Neural progenitor cell (in vitro differentiated cells): ENCODE measurements at places on chromosomes 3 and 15.

DNA sequence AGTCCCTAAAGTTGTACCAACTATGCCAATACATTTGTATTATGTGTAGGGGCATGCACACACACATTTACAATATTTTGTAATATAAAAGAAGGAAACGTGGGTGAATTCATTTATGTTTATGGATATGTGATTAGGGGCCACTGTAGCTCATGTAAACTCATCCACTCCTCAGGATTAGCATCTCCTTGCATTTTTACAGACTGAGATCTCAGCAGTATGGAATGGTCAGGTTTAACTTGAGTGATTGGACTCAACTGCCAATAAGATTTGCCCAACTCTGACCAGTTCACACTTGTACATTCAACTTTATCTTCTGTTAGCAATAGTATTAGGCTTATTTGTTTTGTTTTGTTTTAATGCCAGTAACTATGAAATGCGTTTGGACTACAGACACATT lies 36.5 kb downstream of the PSMD6 start:
- no peak for DNase-seq

DNA sequence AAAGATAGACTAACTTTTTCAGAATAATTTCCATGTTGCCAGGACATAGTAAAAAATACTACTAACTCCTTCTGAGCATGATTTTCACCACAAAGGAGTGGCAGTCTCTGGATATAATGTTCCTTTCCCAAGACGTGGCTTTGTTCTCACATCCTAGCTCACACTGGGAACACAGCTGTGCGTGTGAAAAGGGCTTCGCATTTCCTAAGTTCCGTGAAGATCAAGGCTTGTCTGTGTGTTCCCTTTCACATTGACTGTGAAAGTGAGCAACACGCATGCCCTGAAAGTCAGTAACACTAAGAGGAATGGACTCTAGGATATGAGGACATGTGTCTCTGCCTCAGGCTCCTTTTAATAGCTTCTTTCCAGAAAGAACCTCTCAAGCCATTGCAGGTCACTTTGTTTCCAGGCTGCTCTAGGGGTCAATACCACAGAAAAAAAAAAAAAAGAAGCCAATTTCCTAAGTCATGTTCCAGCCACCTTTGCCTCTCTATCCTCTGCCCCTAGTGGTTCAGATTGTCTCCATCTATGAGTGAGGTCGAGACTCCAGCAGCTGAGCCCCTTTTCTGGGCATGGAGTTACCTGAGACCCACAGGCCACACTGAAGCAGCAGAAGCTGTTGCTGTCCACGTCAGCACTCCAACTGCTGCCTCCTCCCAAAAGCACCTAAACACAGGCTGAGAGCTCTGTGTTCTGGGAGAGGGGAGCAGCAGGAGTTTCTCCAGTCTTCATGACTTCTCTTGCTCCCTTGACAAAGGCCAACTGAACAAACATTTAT lies 355.9 kb downstream of the RSL24D1 start:
- DNase-seq = no peak

GRCh38 chr15:30001602-30002001 lies 81.2 kb upstream of the GOLGA8J start:
- DNase-seq = peak; percentile 8

GRCh38 chr3:197027896-197028727 lies 1.5 kb downstream of the MELTF start:
- DNase-seq = no peak

GRCh38 chr3:16252988-16253387 lies 11.8 kb downstream of the DPH3 start:
- no peak for DNase-seq

DNA sequence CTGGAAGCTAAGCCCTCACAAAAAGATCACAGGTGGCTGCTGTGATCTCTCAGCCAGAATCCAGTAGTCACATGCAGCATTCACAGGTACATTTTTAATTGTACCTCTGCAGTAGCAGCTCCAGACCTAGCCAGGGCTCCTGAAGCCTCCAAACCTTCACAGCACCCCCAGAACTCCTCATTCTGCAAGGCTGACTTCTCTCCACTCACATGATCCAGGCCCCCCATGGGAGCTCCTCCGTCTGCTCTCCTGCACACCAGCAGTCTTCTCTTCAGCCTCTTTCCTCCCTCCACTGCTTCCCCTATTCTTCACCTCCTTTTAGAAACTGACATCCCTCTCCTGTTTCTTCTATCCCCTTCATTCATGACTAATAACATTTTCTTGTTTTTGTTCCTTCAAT lies 13.2 kb upstream of the CPEB1 start:
- DNase-seq = no peak

DNA sequence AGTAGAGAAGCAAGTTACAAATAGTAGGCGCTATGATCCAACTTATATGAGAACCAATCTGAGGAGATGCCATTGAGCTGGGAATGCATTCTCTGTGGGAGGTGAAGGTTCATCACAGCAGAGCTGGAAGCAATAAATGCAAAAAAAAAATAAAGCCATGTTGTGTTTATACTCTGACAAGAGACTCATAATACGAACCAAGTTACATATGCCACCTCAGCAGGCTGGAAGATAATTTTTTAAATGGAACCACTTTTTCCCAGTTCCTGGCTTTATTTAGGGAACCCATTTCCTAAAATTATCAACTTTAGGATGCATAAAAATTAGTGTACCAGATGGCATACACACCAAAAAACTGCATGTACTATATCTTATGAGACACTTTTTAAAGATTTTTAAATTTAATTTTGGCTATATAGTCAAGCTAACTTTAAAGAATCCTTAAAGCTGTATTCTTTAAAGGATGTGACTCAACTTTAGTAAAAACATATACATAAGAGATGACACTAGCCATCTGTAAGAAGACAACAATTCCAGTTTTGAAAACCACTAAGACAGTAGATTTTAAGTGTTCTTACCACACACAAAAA lies 23.6 kb upstream of the SETMAR start:
- DNase-seq = no peak

GRCh38 chr3:135325726-135326235 lies 530.7 kb downstream of the EPHB1 start:
- no peak for DNase-seq

- DNase-seq = no peak
These were observed 12.2 kb upstream of the SYNM start for GRCh38 chr15:99092554-99093172.
